ENCODE measurements at places on chromosomes 2 and 18.

- DNase-seq, result no peak
- H3K27me3 ChIP-seq, result no peaks in the 10 kb centered on the region
- peak overlapping the region; percentile 47 for H3K4me3 ChIP-seq
- peaks cover 9% of the 10 kb centered on the region for H3K4me1 ChIP-seq
Observed at GRCh38 chr18:12777500-12777944, 74.7 kb downstream of the PSMG2 start.

DNA sequence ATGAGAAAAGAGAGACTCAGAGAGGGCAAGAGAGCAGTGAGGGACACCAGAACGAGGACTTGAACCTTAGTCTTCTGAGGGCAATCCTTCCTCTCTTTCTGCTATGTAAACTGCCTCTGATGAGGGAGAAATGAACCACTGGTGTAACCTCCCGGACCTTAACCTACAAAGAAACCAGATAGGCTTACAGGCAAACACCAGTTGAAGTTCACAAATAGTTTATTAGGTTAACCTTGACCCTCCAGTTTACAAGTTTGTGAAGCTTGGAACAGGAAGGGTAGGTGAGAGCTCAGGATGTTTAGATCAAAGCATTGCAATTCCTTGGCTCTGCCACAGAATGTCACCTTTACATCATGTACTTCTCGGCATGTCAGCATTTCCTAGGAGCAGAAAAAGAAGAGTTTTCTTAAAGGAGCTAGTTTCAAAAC is 486.4 kb upstream of the SPRED2 start:
- H3K27ac ChIP-seq, result no peak overlapping the region
- no peaks in the 10 kb centered on the region for H3K36me3 ChIP-seq
- DNase-seq, result no peak
- no peaks in the 10 kb centered on the region for H3K4me1 ChIP-seq
- no peaks in the 10 kb centered on the region for H3K27me3 ChIP-seq
- H3K4me3 ChIP-seq, result no peak overlapping the region

GRCh38 chr2:43224571-43225092 is 1.8 kb downstream of the ZFP36L2 start:
- H3K27ac ChIP-seq, result peak overlapping the region; percentile 99
- peaks cover 63% of the 10 kb centered on the region for H3K36me3 ChIP-seq
- DNase-seq, result peak; percentile 52
- H3K4me3 ChIP-seq, result peak overlapping the region; percentile 99
- no peaks in the 10 kb centered on the region for H3K27me3 ChIP-seq

DNA sequence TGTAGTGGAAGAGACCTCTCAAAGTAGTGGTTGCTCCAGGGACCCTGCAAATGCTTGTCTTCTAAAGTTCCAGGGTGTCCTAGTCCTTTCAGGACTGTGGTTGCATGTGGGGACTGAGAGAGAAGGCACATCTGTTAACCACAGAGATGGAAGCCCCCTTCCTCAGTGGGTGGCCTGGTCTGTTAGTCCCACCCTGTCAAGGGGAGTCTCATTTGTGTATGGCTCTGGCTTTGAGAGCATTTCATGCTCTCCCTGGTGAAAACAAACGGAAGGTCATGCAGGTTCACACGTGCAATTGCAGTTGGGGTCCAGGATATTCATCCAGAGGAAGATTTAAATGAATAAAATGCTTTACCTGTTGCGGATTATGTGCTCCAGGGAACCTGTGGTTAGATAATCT is 219.6 kb downstream of the PRKCE start:
- H3K27me3 ChIP-seq, result no peaks in the 10 kb centered on the region
- peaks cover 23% of the 10 kb centered on the region for H3K4me1 ChIP-seq
- peaks cover 3% of the 10 kb centered on the region for H3K36me3 ChIP-seq
- H3K4me3 ChIP-seq, result no peak overlapping the region
- DNase-seq, result no peak
- no peak overlapping the region for H3K27ac ChIP-seq

DNA sequence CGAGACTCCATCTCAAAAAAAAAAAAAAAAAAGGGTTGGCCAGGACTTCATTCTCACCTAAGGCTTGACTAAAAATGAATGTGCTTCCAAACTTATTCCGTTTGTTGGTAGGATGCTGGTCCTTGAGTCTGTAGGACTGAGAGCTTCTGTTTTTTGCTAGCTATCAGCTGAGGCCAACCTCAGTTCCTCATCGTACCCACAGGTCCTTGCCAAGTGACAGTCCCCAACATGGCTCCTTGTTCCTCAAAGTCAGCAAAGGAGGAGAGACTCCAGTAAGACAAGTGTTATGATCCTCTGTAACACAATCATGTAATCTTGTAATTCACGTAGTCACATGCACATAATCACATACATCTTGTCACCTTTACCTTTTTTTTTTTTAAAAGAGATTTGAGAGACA is 37.0 kb downstream of the HAUS1 start:
- no peak for DNase-seq
- H3K4me1 ChIP-seq, result no peaks in the 10 kb centered on the region
- no peaks in the 10 kb centered on the region for H3K36me3 ChIP-seq
- H3K4me3 ChIP-seq, result no peak overlapping the region
- no peak overlapping the region for H3K27ac ChIP-seq
- H3K27me3 ChIP-seq, result no peaks in the 10 kb centered on the region

GRCh38 chr2:117835990-117836760 is 21.7 kb downstream of the DDX18 start:
- no peaks in the 10 kb centered on the region for H3K27me3 ChIP-seq
- peak; percentile 51 for DNase-seq
- H3K4me1 ChIP-seq, result peaks cover 4% of the 10 kb centered on the region
- H3K36me3 ChIP-seq, result peaks cover 10% of the 10 kb centered on the region
- peak overlapping the region; percentile 35 for H3K4me3 ChIP-seq

- DNase-seq, result peak; percentile 32
- no peak overlapping the region for H3K27ac ChIP-seq
- no peaks in the 10 kb centered on the region for H3K36me3 ChIP-seq
- peaks cover 20% of the 10 kb centered on the region for H3K4me1 ChIP-seq
- H3K4me3 ChIP-seq, result peak overlapping the region; percentile 33
Observed at GRCh38 chr18:58863539-58864145, 1.0 kb upstream of the ZNF532 start.

GRCh38 chr18:4586731-4587130 is 131.6 kb upstream of the DLGAP1 start:
- H3K36me3 ChIP-seq, result no peaks in the 10 kb centered on the region
- no peaks in the 10 kb centered on the region for H3K27me3 ChIP-seq
- H3K4me1 ChIP-seq, result no peaks in the 10 kb centered on the region
- no peak for DNase-seq
- H3K4me3 ChIP-seq, result no peak overlapping the region
- H3K27ac ChIP-seq, result no peak overlapping the region

DNA sequence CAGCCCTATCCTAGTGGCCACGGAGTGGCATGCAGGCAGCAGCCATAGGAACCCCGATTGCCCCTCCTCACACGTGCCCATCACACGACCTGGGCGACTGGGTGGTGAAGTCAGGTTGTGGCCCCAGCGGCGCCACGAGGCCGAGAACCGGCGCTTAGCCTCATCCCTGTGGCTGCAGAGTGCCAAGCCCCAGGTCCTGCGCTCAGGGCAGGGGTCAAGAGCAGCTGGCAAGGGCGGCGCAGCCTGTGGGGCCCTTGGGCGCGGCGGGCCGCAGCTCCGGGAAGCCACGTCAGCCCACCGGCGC is 73.3 kb downstream of the RPIA start:
- H3K27ac ChIP-seq, result no peak overlapping the region
- H3K4me1 ChIP-seq, result peaks cover 8% of the 10 kb centered on the region
- no peak overlapping the region for H3K4me3 ChIP-seq
- H3K36me3 ChIP-seq, result no peaks in the 10 kb centered on the region
- peaks cover 35% of the 10 kb centered on the region for H3K27me3 ChIP-seq
- no peak for DNase-seq

GRCh38 chr2:21288299-21288698 is 164.5 kb downstream of the TDRD15 start:
- H3K27ac ChIP-seq, result no peak overlapping the region
- no peak overlapping the region for H3K4me3 ChIP-seq
- no peaks in the 10 kb centered on the region for H3K4me1 ChIP-seq
- DNase-seq, result no peak

- H3K4me1 ChIP-seq, result peaks cover 2% of the 10 kb centered on the region
- H3K4me3 ChIP-seq, result no peak overlapping the region
- peaks cover 40% of the 10 kb centered on the region for H3K27me3 ChIP-seq
Observed at GRCh38 chr2:75204833-75205232, 5.5 kb upstream of the TACR1 start.

DNA sequence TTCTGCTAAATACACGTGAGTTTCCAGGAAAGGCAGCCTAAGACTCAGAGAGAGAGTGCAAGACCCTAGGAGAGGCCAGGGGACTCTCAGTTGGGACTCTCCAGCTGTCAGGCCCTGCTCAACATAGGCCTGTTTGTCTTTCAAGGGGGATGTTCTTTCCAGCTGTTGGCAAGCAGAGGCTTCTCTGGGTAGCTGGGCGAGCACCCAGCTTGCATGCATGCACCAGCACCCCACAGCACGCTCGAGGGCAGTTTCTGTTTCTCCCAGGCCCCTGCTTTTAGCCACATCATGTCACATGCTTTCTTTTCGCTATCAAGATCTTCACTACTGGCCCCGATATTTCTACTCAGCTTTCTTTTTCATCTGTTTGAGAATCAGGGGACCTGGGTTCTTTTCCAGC is 479.3 kb upstream of the HS6ST1 start:
- no peak overlapping the region for H3K4me3 ChIP-seq
- H3K27me3 ChIP-seq, result no peaks in the 10 kb centered on the region
- H3K27ac ChIP-seq, result no peak overlapping the region
- H3K36me3 ChIP-seq, result no peaks in the 10 kb centered on the region
- DNase-seq, result no peak

- DNase-seq, result no peak
- no peak overlapping the region for H3K27ac ChIP-seq
- peaks cover 5% of the 10 kb centered on the region for H3K27me3 ChIP-seq
- no peaks in the 10 kb centered on the region for H3K36me3 ChIP-seq
- H3K4me3 ChIP-seq, result no peak overlapping the region
Observed at GRCh38 chr18:34158881-34159690, 65.6 kb downstream of the NOL4 start.

- no peaks in the 10 kb centered on the region for H3K27me3 ChIP-seq
- DNase-seq, result no peak
- H3K36me3 ChIP-seq, result peaks cover 53% of the 10 kb centered on the region
- no peak overlapping the region for H3K27ac ChIP-seq
Observed at GRCh38 chr2:175068534-175068933, 63.4 kb upstream of the CHN1 start.

- H3K27me3 ChIP-seq, result peaks cover 3% of the 10 kb centered on the region
- H3K27ac ChIP-seq, result no peak overlapping the region
- H3K4me1 ChIP-seq, result no peaks in the 10 kb centered on the region
- DNase-seq, result no peak
Observed at GRCh38 chr2:67993329-67993728, 69.5 kb downstream of the C1D start.

DNA sequence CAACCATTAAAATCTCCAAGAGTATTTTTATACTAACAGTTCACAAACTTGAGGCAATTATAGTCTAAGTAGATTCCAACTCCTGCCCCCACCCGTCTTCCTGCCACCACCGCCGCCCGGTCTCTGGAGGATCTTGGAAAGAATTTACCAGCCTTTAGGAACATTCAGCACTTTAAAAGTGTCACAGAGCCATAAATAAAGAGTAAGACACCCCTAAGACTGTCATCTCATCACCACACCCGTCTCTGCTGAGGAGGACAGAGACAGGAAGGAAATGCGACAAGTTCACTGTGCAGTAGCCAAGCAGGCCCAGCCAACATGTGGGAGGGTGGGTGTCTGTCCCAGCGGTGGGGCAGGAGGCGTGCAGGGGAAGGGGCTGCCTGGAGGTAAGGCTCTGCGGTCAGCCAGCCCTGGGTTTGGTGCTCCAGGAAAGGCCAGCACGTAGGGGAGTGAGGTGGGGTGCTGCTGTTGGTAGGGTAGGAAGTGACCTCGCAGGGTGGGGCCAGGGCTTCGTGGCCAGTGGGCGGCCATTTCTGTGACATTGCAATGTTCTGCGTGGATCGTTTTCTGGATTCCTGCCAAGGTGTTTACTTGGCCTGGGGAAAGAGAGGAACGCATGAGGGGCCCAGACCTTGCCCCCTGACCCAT is 111.6 kb downstream of the FAM210A start:
- no peaks in the 10 kb centered on the region for H3K27me3 ChIP-seq
- peaks cover 4% of the 10 kb centered on the region for H3K36me3 ChIP-seq
- peaks cover 79% of the 10 kb centered on the region for H3K4me1 ChIP-seq
- H3K4me3 ChIP-seq, result peak overlapping the region; percentile 66
- DNase-seq, result peak; percentile 58
- peak overlapping the region; percentile 96 for H3K27ac ChIP-seq

DNA sequence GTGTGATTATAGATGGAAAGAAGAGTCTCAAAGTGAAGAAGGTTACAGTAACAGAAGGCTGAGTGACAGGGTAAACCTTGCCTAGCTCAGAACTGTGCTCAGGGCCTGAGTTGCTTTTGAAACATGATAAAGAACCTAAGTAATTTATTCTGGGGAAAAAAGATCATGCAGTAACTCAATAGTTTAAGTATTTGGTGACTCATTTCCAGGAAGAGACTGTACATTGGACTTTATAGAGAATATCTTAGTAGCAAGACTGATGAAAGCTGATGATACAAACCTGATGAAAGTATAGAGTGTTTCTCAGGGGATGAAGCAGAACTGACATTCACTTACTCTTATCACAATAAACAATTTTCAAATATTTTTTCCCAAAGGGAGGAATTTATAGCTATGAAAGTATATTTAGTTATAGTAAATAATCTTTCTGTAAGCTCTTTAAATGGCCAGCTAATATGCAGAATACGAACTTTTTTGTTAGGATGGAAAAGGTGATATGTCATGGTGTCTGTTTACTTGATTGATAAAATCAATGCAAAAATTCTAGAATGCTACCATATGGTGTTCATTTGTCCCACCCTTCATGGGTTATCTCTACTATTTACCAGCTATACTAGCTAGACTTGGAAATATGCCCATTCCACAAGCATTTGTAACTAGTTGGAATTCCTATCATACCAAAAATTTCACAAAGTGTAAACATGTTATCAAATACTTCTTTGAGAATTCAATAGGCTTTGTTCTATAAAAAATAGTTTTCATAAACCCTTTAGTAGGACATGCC is 1265.5 kb upstream of the ACVR2A start:
- H3K4me1 ChIP-seq, result no peaks in the 10 kb centered on the region
- H3K4me3 ChIP-seq, result no peak overlapping the region
- no peaks in the 10 kb centered on the region for H3K36me3 ChIP-seq
- H3K27me3 ChIP-seq, result no peaks in the 10 kb centered on the region
- no peak for DNase-seq
- no peak overlapping the region for H3K27ac ChIP-seq

All from activated CD4-positive, alpha-beta memory T cell treated with anti-CD3 and anti-CD28 coated beads, Interleukin-2, amount 10 ng/mL, durations not matched to agents 7 days and 5 days (primary cell).